ENCODE measurements at places on chromosomes 13 and 19. TPM values are rescaled to one million over a fixed set of nuclear protein-coding genes. Genes with fewer than 3 reads are reported as not detected.

GRCh38 chr19:4870025-4870700, 2.7 kb upstream of the PLIN3 start:
- peak; percentile 59 for DNase-seq

- no peak for DNase-seq
Measured at GRCh38 chr13:98970330-98970729, 7.5 kb downstream of the DOCK9 start.

The PLIN4 gene
- total RNA-seq, result not detected

The CGB8 gene
- not detected for total RNA-seq

DNA sequence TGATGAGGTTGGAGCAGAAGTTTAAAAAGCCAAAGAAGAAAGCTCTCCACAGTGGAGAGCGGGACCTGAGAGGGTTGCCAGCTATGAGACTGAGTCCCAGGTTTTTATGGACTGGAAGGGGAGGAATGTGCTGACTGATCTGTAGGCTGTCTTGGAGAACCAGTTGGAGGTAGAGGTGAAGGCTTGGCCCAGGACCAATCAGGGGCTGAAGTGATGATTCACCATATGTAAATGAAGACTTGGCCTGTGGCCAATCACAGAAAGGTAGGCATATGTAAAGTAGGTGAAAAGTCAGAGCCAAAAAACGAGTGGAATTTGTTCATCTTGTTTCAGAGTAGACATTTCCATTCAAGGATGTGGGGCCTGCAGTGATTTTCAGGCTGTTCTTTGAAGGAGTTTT, 17.5 kb upstream of the KBTBD6 start:
- DNase-seq, result no peak

Measured in activated CD4-positive, alpha-beta T cell treated with anti-CD3 and anti-CD28 coated beads for 36 hours (primary cell).